ENCODE measurements at places on chromosomes 2 and 18.

DNA sequence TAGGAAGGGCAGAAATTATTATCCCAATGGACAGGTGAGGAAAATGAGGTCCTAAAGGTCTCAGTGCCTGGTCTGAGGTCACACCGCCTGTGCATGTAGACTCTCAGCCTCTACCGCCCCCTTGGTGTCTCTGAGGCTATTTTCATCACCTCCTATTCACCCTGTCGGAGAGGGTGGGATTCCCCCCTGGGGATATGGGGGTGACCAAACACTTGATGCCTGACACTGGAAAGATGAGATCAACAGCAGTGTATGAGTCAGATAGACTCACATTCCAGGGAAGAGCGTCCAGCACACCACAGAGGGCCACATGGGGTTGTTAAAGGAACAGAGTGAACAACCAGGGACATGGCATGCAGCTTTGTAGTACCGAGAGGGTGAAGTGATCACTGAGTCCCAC, 199.7 kb downstream of the SMAD2 start:
- no peak for DNase-seq

GRCh38 chr2:42567806-42568400, 529 bp upstream of the MTA3 start:
- DNase-seq = peak; percentile 42

DNA sequence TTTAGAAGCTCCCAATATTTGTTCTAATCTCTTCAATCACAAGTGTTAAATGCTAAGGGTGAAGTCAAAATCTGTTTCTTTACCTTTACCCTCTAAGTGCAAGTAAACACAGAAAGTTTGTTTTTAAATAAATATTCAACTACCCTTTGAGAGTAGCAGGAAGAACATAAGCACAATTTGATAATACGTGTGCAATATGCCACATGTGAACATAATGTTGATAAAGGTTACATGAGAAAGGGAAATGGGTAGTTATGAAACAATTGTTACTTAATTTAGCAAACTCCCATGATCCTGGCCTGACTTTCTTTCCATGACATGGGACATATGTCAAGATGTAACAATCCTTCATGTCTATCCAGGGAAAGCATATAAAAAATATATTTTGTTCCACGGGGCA, 7.1 kb downstream of the SPRED2 start:
- no peak for DNase-seq

DNA sequence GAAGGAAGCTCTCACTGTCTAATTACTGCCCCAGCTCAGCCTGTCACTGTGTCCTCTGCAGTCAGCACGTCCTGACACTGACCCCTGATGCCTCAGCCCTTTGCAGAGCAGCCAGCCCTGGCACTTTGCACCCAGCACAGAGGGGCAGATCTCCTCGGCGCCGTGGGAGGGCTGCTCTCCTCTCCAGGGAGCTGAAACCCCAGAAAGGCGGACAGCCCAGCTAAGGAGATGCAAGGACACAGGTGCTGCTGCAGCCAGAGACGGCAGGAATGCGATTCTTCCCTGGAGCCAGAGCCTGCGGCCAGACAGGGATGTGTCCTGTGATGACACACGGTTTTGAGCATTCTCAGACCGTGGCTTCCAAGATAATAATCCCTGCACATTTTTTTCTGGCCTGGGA, 34.5 kb upstream of the SIX3 start:
- DNase-seq = no peak

DNA sequence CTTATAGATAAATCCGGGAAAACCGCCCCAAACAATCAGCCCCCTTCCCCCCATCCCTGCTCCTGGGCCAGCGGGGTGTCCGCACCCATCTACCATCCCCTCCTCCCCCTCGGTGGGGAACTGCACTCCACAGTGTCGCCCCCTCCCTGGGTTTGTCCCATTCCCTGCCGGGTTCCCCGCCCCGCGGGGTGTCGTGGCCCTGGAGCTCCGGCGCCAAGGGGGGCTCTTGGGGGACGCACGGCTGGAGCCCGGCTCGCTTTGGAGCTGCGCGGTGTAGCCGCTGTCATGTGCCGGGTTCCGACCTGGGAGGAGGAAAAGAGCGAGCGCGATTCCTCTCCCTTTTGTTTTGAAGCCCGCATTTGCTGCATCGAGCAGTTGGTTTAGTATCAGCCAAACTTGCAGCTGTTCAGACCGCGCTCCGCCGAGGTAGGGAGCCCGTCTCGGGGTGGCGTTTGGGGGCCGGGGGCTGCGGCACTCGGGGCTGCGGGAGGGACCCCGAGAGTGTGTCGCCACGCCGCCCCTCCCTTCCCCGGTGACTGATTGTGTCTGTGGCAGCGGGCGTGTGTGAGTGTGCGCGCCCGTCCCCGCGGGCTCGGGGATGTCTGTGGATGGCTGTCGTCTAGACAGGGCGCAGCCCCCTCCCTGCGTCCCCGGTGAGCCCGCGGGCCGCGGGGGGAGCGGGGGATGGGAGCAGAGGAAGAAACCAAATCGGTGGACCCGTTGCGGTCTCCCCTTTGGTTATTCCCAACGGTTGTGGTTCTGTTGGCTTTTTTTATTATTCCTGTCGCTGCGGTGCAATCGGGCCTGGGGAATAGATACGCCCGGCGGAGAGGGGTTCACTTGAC, 797 bp downstream of the CTIF start:
- DNase-seq = peak; percentile 34

- DNase-seq = no peak
Observed at GRCh38 chr2:86241611-86242010, 42.4 kb downstream of the MRPL35 start.

- DNase-seq = no peak
Observed at GRCh38 chr2:22347306-22347705, 1037.7 kb upstream of the KLHL29 start.

GRCh38 chr18:65608471-65608870, 142.3 kb upstream of the CDH7 start:
- no peak for DNase-seq

DNA sequence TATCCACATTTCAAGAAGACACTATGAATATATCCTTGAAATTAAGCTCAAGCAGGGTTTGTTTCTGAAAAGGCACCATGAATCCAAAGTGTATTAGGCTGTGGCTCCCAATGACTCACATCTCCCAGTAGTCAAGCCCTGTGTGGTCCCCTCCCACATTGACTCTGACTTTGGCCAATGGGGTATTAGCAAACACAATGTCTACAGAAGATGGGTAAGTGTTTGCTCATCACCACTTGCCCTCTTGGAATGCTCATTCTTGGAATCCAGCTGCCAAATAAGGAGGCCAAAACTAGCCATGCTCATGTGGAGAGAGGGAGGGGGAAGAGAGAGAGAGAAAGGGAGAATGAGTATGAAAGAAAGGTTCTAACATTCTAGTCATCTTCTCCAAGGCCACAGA, 490.0 kb downstream of the TXNL1 start:
- DNase-seq = no peak

DNA sequence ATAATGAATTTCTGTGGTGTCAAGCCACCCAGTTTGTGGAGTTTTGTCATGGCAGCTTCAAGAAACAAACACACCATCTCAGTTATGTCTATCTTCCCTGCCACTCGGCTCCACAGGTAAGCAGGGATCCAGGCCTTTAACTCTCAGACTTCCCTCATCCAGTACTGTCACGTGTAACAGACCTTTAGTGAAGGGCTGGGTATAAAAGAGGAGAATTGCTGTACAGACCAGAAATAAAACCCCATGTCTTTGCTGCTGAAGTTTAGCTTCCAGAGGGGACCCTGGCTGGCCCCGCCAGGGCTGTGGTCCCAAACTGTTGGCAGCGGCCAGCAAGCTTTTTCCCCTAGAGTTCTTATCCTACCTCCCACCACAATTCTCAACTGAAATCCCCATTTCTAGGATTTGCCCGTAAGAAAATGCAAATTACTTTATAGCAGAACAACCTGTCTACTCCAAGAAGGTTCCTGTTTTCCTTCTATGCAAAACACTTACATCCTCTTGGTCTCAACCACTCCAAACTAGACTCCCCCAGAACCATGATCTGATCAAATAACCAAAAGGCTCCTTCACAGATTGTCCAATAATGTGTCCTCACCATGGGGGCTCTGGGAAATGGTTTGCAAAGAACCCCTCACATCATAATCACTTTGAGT, 438.0 kb upstream of the ID2 start:
- DNase-seq = no peak

- DNase-seq = no peak
Observed at GRCh38 chr2:127859712-127860085, 1.7 kb upstream of the POLR2D start.

DNA sequence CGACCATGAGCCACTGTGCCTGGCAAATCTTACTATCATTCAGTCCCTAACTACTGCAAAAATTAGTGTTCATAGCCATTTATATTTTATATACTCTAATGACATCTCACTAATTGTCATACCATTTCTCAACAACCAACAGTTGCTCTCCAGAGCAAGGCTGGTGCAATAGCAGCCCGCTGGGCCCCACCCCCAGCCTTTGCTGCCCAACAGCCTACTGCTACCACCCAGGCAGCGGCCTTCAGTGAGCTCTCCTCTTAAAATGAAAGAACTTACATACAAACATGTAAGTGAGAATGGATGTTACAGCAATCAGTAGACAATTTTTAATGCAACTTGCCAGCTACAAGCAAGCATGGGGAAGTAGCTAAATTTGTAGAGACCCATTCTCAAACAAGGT, 90.5 kb downstream of the HNRNPLL start:
- no peak for DNase-seq

GRCh38 chr2:171056307-171056706, 104.4 kb downstream of the TLK1 start:
- no peak for DNase-seq

DNA sequence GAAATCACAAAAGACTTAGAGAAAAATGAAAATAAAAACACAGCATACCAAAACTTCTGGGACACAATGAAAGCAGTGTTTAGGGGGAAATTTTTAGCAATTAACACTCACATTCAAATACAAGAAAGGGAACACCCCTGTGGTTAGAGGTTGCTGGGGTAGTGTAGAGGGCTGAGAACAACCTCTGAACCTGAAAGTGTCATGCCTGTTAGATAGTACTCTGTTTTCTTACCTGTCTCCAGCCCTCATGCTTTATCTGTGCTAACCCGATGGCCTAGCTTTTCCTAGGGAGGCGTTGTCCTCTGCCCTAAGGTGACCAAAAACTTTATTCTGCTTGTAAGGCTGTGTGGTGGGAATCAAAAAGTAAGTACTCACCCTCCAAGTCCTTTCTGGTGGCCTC, 122.6 kb upstream of the OTX1 start:
- DNase-seq = no peak

DNA sequence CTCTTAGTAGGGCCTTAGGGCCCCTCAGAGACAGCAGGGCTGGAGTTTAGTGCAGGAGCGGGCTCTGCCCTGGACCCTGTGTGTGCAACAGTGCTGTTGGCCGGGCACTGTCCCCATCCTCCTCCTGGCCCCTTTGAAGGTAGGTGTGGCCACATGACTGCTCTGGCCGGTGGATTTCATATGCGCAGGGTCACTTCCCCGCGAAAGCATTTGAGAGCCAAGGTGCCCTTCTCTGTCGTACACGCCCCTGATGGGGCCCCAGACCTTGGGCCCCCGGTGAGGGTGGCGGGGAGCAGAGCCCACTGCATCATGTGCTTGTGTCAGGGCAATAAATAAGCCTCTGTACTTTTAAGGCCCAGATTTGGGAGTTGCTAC, 15.5 kb downstream of the TMEM177 start:
- DNase-seq = no peak

Data from amygdala (tissue), 56 donors.